Omental fat pad (tissue), 4 donors: ENCODE measurements at places on chromosomes 3 and 15. TPM values are rescaled to one million over a fixed set of nuclear protein-coding genes. Genes with fewer than 3 reads are reported as not detected.

- no peak for DNase-seq
These were observed 32.2 kb upstream of the GUCA1C start for GRCh38 chr3:108985844-108986243.

GRCh38 chr15:76073554-76073953 is 13.8 kb downstream of the TMEM266 start:
- no peak for DNase-seq

DNA sequence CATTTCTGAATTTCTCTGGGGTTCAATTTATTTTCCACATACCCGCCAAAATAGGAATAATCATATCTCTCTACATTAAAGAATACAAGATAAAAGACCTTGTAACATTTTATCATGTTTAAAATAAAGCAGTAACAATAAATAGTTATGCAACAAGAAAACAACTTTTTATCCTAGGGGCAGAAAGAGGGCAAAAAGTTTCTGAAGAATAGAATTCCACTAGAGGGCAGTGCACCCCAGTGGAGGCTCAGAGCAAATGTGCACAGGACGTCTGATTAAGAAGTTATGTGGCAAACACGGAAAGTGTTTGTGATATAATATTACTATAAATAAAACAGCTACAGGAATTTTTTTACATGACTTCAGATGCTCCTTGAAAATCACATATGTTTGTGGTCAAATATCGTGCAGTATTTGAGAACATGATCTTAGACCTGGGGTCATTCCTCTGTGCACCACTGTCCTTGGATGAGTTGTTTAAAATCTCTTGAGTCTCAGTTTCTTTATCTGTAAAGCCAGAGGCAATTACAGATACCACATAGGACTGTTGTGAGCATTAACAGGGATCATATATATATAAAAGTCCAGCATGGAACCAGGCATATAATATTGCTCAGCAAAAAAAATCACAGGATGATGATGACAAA is 13.2 kb upstream of the PIK3R4 start:
- no peak for DNase-seq

Gene KIF23
- total RNA-seq, result 1.7 TPM

Gene NR2F2
- 41.8 TPM for total RNA-seq
